Kidney (tissue), 22 donors: ENCODE measurements at places on chromosomes 11 and 22. TPM values are rescaled to one million over a fixed set of nuclear protein-coding genes. Genes with fewer than 3 reads are reported as not detected.

DNA sequence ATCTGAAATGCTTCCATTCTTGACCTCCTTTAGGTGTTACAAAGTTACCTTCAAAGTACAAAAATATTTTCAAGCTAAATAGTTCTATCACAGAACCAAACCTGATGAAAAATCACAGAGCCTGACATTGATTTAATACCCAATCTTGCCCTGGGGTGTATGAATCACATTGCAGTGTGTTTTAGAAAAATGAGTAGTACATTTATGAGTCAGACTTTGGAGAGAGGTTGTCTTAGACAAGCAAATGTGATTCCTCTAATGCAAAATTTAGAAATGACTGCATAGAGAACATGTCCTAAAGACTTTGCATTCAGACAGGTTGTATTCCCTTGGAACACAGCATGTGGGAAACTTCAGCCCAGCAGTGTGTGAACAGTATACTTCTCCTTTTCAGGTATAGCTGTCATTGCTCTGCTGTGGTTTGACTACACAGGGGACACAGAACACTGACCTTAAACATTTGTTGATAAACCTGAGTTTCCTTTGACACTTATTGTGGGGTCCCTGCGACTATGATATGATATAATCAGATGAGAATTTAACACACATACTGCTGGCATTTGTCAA is 972.1 kb downstream of the JRKL start:
- H3K27ac ChIP-seq: no peak overlapping the region
- no peaks in the 10 kb centered on the region for H3K4me1 ChIP-seq
- no peaks in the 10 kb centered on the region for H3K27me3 ChIP-seq
- H3K4me3 ChIP-seq: no peak overlapping the region
- H3K36me3 ChIP-seq: no peaks in the 10 kb centered on the region

GRCh38 chr22:30015846-30016245 is 64.4 kb upstream of the HORMAD2 start:
- H3K27ac ChIP-seq: no peak overlapping the region
- DNase-seq: no peak
- no peaks in the 10 kb centered on the region for H3K4me1 ChIP-seq
- H3K4me3 ChIP-seq: no peak overlapping the region
- H3K27me3 ChIP-seq: no peaks in the 10 kb centered on the region
- H3K36me3 ChIP-seq: peaks cover 70% of the 10 kb centered on the region

DNA sequence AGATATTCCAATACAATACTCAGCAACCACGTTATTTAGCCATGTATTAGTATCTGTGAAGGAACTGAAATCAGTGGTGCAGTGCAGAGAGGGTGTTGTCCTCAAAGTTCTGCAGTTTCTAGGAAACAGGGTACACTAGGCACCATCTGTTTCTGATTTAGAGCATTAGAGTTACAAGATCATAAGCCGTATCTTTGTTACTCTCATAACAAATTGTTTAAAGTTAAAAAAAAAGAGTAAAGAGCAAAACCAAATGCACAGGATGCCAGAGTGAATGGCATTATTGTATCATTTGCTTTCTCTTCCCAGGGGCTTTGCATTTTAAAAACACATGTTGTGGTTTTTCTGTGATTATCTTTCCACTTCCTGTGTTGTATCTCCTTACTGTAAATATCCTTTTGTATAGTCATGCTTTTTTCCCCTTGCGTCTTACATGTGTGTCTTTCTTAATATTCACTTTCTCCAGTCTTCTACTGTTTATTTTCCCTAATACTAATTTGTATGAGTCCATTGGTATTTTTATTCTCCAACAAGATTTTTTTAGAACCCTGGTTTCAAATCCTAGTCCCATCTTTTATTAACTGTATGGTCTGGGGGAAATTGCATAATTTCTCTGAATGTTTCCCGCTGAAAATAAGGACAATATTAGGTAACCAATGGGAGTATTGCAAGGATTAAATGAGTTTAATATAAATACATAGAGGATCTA is 15.2 kb upstream of the NUP160 start:
- no peaks in the 10 kb centered on the region for H3K4me1 ChIP-seq
- H3K4me3 ChIP-seq: no peak overlapping the region
- no peak overlapping the region for H3K27ac ChIP-seq
- H3K27me3 ChIP-seq: no peaks in the 10 kb centered on the region
- no peak for DNase-seq

DNA sequence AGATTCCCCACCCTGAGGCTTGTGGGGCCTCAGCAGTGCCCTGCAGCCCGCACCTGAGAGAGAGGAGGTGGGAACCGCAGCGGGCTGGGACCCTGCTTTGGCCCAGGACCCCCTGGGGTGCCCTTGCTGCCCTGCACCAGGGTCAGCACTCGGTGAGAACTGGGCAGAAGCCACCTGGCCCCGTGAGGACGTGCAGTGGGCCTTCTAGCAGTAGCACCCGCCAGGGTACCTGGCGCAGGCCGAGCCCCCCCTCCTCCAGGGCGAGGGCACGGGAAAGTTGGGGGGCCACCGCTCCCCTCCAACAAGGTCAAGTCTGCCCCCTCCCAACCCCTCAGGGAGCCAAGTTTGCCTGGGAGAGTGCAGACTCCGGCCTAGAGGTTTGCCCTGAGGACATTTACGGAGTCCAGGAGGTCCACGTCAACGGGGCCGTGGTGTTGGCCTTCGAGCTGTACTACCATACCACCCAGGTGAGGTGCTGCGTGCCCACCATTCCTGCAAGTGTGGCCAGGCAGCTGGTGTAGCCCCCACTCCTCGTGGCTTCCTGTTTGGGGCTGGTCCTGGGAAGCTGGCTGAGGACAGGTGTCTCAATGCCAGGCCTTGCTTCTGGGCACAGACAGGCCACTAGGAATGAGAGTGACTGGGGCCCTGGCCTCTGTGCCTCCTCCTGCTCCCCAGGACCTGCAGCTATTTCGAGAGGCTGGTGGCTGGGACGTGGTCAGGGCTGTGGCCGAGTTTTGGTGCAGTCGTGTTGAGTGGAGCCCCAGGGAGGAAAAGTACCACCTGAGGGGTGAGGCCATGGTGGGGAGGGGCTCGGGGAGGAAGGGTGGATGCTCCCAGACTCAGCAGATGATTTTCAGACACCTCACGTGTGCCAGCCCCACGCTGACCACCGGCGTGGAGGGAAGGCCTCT is 3.5 kb downstream of the PGGHG start:
- H3K36me3 ChIP-seq: no peaks in the 10 kb centered on the region
- H3K27ac ChIP-seq: no peak overlapping the region
- DNase-seq: peak; percentile 75
- no peaks in the 10 kb centered on the region for H3K4me1 ChIP-seq

GRCh38 chr11:65489706-65490320 is 9.0 kb upstream of the MALAT1 start:
- peak overlapping the region; percentile 99 for H3K27ac ChIP-seq
- no peaks in the 10 kb centered on the region for H3K27me3 ChIP-seq
- H3K4me1 ChIP-seq: peaks cover 82% of the 10 kb centered on the region
- H3K36me3 ChIP-seq: no peaks in the 10 kb centered on the region
- no peak overlapping the region for H3K4me3 ChIP-seq

- no peak overlapping the region for H3K4me3 ChIP-seq
- H3K36me3 ChIP-seq: no peaks in the 10 kb centered on the region
- no peaks in the 10 kb centered on the region for H3K27me3 ChIP-seq
- DNase-seq: no peak
These were observed 327.5 kb downstream of the TBC1D22A start for GRCh38 chr22:47089796-47090460.

DNA sequence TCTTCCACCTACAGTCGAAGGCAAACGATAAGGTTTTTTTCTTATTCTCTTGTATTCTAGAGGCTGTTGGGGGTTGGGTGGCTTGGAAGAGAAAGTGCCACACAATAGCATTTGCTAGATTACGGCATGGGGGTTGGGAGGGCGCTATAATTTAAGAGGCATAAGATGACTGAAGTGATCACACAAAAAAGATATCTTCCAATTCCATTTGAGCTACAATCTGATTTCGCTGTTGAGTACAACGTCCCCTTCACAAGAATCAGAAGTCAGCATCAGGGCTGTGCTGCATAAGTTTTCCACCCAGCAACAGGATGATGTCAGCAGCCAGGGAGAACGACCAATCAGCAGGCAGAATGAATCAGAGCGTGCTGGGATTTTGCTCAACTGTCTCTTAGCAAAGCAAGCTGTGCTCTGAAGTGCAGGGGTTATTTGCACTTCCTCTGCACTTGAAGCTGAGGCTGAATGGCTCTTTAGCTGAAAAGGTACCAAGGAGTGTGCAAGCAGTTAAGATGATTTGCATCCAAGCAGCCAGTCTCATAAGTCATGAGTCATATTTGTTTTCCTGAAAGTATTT is 23.2 kb upstream of the SESN3 start:
- no peaks in the 10 kb centered on the region for H3K27me3 ChIP-seq
- DNase-seq: peak; percentile 91
- no peaks in the 10 kb centered on the region for H3K36me3 ChIP-seq
- no peak overlapping the region for H3K27ac ChIP-seq
- H3K4me3 ChIP-seq: peak overlapping the region; percentile 48

DNA sequence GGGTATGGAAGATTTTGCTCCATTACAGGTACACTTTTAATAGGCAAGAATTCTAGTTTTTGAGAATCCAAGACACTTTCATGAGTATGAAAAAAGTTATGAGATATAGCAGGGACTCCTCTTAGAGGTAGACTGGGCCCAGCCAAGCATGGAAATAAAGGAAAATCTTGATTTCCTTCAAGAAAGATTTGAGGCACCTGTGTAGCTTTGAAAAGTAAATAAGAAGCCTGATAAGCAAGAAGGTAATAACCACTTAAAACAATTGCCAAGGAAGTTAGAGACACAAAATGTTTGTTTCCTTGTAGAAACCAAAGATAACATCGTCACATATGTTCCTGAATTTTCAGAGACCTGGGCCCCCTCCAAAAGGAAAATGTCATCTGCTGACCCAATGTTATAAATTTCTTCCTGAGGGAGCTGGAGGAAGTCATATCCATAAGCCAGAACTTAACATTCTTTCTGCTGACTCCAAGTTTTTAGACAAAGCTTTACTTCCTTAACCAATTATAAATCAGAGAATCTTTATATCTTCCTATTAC is 314.5 kb upstream of the ANO3 start:
- H3K36me3 ChIP-seq: no peaks in the 10 kb centered on the region
- no peak for DNase-seq
- H3K27ac ChIP-seq: no peak overlapping the region
- H3K27me3 ChIP-seq: no peaks in the 10 kb centered on the region
- H3K4me3 ChIP-seq: no peak overlapping the region

PPARA gene
- 36.8 TPM for total RNA-seq

UPB1 gene
- total RNA-seq: 1.0 TPM

MS4A15 gene
- not detected for total RNA-seq

DDX25 gene
- total RNA-seq: 1.1 TPM

MMP11 gene
- 4.4 TPM for total RNA-seq

ENDOD1 gene
- total RNA-seq: 69.0 TPM

GAS2L1 gene
- total RNA-seq: 27.2 TPM

OLFML1 gene
- total RNA-seq: 7.6 TPM

TYR gene
- total RNA-seq: not detected

DTX4 gene
- 21.8 TPM for total RNA-seq
